ENCODE measurements at places on chromosomes 11 and 22.

- no peak for DNase-seq
Measured at GRCh38 chr11:97990162-97990920, 1030.4 kb upstream of the CNTN5 start.

- DNase-seq, result peak; percentile 55
Measured at GRCh38 chr11:118240999-118241763, 11.0 kb downstream of the MPZL3 start.

DNA sequence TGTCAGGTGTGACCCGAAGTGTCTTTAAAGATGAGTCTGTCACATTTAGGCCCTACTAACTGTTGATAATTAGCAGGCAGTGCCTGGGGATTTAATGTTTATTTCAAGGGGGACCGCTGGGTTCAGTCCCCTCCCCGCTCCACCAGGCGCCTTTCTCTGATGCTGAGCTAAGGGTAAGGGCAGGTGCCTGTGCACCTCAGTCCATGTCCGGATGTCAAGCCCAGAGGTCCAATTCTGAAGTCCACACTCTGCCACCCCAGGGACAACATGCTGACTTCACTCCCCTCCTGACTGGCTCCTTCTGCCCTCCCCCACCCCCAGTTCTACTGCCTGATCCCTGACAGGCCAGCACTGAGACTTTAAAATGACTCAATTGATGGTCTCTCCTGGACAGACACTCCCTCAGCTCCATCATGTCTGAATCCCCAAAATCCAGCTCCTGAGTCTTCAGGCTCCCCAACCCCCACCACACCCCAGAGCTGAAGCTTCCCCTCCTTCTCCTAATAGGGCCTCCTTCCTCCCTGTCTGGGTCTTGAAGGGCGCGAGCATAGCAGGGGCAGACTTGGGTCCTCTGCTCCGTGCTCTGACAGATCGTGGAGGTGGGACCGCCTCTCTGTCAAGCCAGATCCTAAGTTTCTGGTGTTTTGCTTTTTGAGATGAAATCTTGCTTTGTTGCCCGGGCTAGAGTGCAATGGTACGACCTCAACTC, 49.8 kb upstream of the ANO1 start:
- DNase-seq, result no peak

DNA sequence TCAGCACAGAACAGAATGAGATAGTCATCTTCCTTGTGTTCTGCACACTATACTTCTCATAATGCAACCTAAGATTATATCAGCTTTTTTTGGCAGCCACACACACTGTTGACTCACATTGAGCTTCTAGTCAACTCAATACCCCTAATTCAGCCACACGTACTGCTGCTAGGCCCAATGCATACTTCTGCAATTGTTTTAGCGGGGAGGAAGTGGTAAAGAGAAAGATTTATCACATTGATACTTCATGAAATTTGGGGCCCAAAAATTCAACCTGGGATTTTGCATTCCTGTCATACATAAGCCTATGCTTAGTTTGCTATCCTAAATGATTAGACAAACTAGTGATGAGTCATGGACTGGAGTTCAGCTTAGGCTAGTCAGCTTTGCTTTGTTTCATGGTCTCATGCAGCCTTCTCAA, 8.6 kb upstream of the UPB1 start:
- peak; percentile 72 for DNase-seq

DNA sequence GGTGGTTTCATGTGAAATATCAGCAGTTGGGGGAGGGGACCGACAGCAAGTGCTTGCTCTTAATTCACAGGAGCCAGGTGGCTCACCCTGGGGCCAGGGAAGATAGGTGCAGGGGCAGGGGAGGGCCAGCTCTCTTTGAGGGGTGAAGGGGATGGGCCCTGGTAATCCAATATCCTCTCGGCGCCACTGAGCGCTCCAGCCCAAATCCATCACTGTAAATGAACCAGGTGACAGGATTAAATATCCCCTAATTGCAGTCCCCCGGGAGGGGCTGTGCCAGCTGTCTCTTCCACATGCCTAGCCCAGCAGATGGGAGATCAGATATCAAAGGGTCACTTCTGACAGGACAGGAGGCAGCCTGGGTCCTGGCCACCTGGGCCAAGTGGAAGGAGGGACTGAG, 531.8 kb upstream of the CADM1 start:
- DNase-seq, result no peak

- no peak for DNase-seq
Measured at GRCh38 chr11:57487920-57488659, 27.4 kb downstream of the SLC43A1 start.

GRCh38 chr11:78767027-78767932, 192.6 kb upstream of the NARS2 start:
- DNase-seq, result no peak

DNA sequence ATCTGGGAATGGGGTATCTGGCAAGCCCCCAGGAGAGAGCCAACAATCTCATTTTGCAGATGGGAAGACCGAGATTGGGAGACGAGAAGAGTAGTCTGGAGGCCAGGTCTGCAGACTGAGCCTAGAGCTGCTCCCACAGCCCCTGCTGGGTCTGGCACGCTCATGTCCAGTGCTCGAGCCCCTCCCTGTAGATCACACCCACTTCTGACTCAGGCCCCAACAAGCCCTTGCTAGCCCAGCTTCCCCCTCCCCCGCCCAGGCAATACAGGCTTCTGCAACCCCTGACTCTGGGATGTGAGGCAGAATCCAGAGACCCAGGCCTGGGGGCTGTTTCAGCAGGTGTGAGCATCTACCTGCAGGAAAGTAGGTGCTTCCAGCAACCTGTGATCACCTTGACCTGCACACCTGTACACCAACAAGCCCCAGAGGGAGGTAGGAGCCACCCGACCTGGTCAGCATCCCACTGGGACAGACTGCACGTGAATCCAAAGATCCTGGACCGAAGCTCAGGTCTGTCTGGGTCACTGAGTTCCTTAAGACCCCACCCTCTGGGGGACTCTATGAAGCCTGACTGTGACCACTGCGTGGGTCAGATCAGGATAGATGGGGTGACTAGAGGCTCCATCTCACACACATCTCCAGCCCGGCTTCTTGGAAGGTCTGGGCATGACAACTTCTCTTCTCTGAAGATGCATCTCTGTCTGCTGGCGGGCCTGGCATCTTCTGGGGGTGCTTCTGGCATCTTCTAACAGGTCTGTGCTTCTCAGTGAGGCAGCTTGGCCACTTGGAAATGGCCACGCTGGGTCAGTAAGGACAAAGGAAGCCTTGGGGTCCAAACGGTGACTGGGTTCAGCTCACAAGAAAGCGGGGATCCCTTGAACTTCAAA, 29.3 kb downstream of the LINC01488 start:
- peak; percentile 79 for DNase-seq

DNA sequence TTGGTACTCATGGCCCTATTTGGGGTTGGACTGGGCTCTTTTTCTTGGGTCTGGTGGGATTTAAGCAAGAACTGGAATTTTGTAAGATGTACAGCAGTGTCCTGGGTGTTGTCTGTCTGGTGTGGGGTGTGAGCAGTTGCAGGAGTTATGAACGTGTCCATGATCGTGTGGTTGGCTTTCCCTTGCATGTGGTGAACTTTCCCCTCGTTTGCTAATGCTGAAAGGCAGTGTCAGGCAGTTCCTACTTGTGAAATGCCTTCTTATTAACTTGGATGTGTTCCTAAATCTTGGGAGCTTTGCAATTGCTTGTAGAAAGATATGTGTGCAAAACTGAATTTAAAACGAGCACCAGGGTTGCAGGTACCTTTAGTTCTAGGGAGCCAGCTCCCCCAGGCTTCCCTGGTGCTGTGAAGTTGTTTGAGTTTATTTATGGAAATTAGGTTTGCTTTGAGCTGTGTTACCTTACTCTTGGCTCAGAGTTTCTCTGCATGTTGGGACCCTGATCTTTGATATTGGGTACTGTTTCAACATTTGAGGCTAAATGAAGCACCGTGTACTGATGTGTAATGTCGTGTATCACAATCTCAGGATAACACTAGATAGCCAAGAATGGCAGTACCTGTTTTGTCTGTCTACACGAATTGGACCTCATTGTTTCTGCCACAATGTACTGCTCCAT, 35.8 kb upstream of the HSD17B12 start:
- peak; percentile 4 for DNase-seq

DNA sequence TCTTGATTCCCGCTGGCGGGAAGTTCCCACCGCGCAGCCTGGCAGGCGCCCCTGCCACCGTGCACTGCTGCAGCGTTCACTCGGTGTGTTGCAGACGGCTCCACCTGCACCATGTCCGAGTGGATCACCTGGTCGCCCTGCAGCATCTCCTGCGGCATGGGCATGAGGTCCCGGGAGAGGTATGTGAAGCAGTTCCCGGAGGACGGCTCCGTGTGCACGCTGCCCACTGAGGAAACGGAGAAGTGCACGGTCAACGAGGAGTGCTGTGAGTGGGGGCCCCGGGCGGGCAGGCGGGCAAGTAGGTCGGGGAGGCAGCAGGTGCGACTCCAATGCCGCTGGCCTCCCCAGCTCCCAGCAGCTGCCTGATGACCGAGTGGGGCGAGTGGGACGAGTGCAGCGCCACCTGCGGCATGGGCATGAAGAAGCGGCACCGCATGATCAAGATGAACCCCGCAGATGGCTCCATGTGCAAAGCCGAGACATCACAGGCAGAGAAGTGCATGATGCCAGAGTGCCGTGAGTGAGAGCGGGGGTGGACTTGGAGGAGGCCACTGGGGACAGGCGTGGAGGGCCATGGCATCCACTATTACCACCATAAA, 99.7 kb downstream of the RRAS2 start:
- no peak for DNase-seq

DNA sequence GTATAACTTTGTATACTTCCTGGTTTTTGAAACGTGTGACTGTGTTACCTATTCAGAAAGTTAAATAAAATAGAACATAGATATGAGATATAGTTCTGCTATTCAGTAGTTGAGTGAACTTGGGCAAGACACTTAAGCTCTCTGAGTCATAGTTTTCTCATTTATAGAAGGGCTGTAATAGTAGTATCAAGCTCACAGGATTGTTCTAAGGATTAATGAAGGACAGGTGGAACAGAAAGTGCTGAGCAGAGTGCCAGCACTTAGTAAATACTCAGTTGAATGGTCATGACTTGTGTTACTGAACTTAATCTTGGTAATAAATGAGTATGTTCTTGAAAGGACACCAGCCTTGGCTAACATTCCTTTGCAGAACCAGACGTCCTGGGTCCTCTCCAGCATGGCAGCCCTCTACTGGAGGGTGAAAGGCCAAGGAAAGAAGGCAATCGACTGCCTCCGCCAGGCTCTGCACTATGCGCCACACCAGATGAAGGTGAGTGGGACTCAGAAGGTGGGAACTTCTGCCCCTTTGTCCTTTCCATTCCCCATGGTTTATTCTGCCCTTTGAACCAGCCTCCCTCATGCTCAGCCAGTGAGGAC, 131.2 kb downstream of the TTC17 start:
- no peak for DNase-seq

GRCh38 chr11:126088999-126089398, 26.3 kb upstream of the CDON start:
- no peak for DNase-seq

- DNase-seq, result no peak
Measured at GRCh38 chr22:37566329-37566837, 6.1 kb downstream of the CDC42EP1 start.

- DNase-seq, result no peak
Measured at GRCh38 chr22:39259666-39260065, 14.9 kb upstream of the PDGFB start.

GRCh38 chr22:25626624-25626990, 62.1 kb downstream of the GRK3 start:
- no peak for DNase-seq

DNA sequence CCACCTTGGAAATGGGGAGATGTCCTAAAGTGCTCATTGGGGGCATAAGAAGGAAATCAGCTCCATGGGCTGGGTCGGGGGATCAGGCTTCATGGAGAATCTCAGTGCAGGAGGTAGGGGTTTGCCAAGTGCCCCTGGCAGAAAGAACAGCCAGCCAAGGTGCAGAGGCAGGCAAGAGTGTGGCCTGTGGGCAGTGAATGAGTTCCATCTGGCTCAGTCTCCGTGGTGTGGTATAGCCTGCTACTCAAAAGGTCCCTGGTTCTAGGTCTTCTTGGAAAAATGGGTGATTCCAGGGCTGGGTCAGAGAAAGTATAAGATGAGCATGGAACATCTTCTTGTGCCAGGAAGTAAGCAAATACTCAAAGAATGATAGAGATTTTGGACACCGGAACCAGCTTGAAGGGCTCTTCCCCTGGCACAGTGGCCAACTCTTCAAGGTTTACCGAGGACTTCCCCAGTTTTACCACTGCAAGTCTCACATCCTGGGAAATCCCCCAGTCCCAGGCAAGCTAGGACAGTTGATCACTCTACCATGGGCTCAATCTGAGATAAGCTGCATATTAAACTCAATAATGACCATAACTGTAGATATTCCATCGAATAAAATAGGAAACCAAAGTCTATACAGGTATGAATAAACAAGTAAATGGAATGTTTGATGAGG, 10.6 kb upstream of the ARAP1 start:
- no peak for DNase-seq

DNA sequence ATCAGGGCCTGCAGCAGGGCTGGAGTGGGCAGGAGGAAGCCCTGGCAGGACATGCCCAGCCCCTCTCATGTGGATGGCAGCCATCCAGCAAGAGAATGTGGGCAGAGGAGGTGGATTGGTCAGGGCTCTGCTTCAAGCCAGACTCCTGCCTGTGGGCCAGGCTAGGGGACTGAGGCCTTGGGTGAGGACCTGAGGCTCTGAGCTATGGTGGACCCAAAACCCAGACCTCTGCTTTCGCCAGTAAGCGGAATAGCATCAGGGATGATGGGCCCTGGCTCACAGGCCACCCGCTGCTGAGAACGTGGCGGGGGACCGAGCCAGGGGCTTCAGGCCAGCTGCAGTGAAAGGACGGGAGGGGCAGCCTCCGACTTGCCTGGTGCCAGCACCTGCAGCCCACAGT, 57.4 kb downstream of the LINC01488 start:
- no peak for DNase-seq

- DNase-seq, result peak; percentile 86
Measured at GRCh38 chr22:22955866-22956535, 68.4 kb downstream of the IGLL5 start.

GRCh38 chr11:7383406-7383805, 101.9 kb upstream of the OLFML1 start:
- DNase-seq, result no peak

GRCh38 chr11:9057007-9057406, 34.4 kb downstream of the SCUBE2 start:
- no peak for DNase-seq
